ENCODE measurements at places on chromosomes 1 and 21.

DNA sequence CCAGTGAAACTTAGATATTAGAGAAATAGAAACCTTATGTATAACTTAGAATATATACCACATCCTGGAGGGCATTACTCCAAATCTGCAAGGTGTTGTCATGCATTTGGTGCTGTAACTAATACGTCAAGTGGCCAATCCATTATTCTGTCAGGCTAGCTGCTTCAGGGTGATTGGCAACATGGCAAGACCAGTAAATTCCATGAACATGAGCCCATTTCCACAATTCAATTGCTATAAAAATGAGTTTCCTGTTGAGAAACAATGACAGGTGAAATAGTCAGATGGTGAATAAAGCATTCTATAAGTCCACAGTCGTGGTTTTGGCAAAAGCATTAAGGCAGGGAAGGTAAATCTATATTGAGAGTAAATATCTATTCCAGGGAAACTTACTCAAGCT is 566.0 kb downstream of the ADGRL2 start:
- no peak for DNase-seq

GRCh38 chr1:97827887-97828286 is 92.9 kb downstream of the DPYD start:
- DNase-seq, result no peak

DNA sequence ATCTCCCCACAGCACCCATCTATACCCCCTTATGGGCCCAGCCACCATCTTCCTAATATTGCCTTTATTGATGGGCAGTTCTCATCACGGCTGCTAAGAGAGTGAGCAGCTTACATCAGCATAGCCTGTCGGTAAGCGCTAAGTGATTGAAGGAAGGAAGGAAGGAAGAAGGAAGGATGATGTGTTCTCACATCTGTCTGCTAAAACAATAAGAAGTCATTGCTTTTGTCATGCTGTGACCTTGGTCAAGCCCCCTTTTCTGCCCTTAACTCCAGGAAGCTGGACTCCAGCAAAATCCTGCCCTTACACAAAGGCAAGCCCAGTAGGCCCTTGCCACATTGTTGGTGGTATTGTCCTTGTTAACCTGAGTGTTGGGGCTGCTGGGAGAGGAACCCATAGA is 165.0 kb downstream of the ETS2 start:
- no peak for DNase-seq

DNA sequence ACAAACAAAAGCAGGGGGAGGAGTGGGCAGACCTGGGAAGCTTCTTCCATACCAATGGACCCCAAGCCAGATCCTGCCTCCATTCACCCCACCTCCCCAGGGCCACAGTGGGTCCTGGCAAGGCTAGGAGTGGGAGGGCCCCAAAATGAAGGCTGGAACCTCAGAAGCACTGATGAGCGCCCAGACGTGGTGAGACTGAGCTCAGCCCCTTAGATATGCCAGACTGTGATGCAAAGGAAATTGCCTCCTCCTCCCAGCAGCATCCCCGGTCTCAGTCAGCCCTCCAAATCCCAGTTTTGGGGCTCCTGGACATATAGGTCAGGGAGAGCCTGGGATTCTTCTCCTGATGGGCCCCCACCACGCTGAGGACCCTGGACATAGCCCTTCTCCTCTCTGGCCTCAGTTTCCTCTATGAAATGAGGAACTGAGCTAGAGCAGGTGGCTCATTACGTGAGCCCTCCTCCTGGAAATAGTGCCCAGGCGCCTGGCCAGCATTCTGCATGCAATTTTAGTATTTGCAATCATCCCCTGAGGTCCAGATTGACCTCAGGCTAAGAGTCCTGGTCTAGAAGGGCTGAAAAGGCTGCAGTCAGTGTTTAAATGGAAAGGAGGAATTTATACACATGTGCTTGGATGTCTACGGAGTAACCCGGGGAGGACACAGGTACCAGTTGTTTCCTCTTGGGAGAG is 33.5 kb downstream of the RHBG start:
- DNase-seq, result peak; percentile 45

DNA sequence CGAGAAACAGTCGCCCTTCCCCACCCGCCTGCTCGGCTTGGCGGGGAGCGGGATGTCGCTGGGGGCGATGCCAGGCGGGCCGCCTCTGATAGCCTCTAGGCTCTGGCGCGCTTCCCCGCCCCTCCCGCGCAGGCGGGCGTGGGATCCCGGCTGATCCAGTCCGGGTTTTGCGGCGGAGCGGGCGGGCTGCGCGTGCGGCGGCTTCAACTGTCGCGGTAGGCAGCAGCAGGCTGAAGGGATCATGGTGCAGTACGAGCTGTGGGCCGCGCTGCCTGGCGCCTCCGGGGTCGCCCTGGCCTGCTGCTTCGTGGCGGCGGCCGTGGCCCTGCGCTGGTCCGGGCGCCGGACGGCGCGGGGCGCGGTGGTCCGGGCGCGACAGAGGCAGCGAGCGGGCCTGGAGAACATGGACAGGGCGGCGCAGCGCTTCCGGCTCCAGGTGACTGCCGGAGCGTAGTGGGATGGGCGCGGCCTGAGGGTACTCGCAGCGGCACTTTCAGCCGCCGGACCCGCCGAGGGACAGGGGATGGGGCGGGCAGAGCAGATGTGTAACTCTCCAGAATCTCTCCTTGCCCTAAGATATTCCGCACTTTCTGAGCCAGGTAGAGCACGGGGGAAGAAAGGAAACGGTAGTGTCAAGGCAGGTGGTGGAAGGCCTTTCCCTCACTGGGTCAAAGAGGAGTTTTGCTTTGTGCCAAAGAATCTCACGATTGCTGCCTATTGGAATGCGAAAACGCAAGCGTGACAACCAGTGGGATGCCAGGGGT is at the start of gene FAAH:
Gene FAAH, plus strand, starts transcription at position 210 of the 764 bp plus-strand sequence. Its CDS starts 32 bp downstream, at position 242.
- peak; percentile 75 for DNase-seq
